ENCODE measurements at places on chromosomes 3 and 15.

DNA sequence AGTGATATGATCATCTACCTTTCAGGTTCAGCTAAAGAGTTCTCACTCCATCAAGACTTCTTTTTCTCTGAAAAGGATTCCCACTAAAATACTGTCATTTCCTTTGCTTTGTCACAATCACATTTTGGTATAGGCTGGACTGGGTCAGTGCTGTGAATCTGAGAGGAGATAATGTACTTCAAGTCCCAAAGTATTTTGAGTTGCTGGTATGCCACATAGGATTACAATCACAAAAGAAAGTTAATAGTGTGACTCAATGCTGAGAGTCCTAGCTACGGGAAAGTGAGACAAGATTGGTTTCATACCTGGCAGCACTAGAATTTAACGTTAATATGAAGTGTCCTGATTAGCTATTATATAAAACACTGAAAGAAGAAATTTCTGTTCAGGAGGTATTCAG is 1073.5 kb downstream of the FHIT start:
- no peak for DNase-seq

DNA sequence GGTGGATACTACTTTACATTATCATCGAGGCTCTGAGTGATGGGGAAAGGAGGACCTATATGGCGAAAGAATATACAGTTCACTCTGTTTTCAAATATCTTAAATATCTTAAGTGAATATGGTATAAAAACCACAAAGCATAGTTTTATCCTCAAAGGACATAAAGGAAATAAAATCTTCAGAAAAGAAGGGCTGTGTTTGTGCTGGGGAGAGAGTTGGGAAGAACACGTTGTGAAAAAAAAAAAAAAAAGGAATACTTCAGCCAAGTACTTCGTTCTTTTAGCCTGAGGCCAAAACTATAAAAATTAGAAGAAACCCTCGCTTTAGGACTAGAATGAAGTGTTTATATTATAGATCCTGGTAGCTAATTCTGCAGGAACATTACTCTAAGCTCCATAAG is 10.2 kb upstream of the TMEM212 start:
- no peak for DNase-seq

DNA sequence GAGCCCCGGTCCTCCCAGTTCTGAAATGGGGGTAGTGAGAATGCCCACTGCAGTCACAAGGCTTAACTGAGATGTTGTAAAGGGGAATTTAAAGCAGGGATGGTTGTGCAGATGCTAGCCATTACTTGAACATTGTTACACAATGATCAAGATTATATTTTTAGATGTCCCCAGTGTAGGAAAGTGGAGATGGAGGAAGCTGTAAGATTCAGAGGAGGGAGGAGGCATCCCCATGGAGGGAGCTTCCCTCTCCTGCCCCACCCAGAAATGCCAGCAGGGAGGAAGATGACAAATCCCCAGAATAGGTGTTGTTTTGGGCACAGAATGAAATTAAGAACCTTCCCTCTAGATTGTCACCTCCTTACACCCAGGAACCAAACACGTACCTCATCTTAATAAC is 46.1 kb downstream of the EFCAB12 start:
- DNase-seq = no peak

GRCh38 chr3:54822206-54822605 is 105.7 kb downstream of the LRTM1 start:
- DNase-seq = no peak

- peak; percentile 43 for DNase-seq
Measured at GRCh38 chr3:63067999-63068645, 192.9 kb upstream of the CADPS start.

Data from dermis blood vessel endothelial cell (primary cell).